ENCODE measurements at places on chromosomes 16 and 17. TPM values are rescaled to one million over a fixed set of nuclear protein-coding genes. Genes with fewer than 3 reads are reported as not detected.

ABAT gene
- total RNA-seq: 0.35 TPM

HCFC1R1 gene
- total RNA-seq: 231 TPM

TBC1D3G gene
- not detected for total RNA-seq

ABI3 gene
- not detected for total RNA-seq

FOXC2 gene
- 4.9 TPM for total RNA-seq

PPY gene
- not detected for total RNA-seq

TNFRSF13B gene
- not detected for total RNA-seq

C17orf67 gene
- total RNA-seq: 1.4 TPM

CD68 gene
- 31.0 TPM for total RNA-seq

LASP1 gene
- total RNA-seq: 238 TPM

SULT1A1 gene
- 6.1 TPM for total RNA-seq

SLC46A1 gene
- 17.6 TPM for total RNA-seq

RNF157 gene
- total RNA-seq: 6.8 TPM

SEPTIN1 gene
- 1.9 TPM for total RNA-seq

PPM1E gene
- 0.02 TPM for total RNA-seq

TBC1D3K gene
- total RNA-seq: not detected

MT4 gene
- not detected for total RNA-seq

HCRT gene
- total RNA-seq: not detected

DNAH3 gene
- total RNA-seq: 0.33 TPM

PRM3 gene
- not detected for total RNA-seq

C16orf54 gene
- total RNA-seq: not detected

CD300A gene
- total RNA-seq: not detected

BCO1 gene
- total RNA-seq: 1.1 TPM

NUDT7 gene
- total RNA-seq: 4.9 TPM

RETREG3 gene
- total RNA-seq: 26.7 TPM

HOXB13 gene
- total RNA-seq: 1.8 TPM

CALB2 gene
- 4.5 TPM for total RNA-seq

KRT20 gene
- 0.45 TPM for total RNA-seq

Measured in A549 treated with Mapracorat at 1 μM for 4 hours (cell line).